ENCODE measurements at places on chromosomes 16 and 17.

DNA sequence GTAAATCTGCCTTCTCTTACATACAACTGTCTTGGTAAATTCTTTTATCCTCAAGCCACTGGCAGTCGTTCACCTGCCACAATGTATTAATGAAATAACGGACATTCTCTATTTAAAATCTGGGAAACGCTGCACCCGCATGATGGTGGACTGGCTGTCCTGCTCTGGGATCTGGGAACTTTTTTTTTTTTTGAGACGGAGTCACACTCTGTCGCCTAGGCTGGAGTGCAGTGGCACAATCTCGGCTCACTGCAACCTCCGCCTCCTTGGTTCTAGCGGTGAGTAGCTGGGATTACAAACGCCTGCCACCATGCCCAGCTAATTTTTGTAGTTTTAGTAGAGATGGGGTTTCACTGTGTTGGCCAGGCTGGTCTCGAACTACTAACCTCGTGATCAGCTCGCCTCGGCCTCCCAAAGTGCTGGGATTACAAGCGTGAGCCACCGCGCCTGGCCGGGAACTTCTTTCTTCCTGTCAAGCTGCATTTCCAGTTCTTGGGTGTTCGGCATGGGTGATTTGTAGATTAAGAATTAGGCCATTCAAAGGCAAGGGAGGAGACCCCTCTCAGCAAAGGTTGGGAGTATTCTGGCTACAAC is 28.3 kb downstream of the PRDM7 start:
- no peak for DNase-seq

GRCh38 chr16:50628156-50628802 is 52.8 kb downstream of the SNX20 start:
- DNase-seq = no peak

DNA sequence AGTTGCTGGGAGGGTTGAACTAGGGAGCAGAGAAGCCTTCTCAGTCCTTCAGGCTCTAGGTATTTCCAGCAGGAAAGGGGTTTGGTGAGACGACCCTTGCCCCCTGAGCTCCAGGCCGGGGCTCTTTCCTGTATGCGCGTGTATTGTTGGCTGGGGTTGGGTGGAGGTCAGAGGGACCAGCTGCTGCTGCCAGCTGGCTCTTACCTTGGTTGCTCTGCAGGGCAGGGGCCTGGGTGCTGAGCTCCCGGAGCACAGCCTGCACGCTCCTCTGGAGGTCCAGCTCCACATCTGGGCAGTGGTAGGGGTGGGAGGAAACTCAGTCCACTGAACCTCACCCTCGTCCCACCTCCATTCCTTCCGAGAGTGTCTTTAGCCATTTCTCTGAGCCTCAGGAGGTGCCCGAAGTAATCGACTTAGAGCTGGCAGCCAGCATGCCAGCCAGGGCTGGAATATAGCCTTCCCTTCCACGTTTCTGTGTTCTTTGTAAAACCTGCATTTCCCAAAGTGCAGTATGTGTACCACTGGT is 28.0 kb downstream of the PIK3R6 start:
- no peak for DNase-seq

- DNase-seq = no peak
Observed at GRCh38 chr17:71522383-71522782, 598.4 kb upstream of the SOX9 start.

DNA sequence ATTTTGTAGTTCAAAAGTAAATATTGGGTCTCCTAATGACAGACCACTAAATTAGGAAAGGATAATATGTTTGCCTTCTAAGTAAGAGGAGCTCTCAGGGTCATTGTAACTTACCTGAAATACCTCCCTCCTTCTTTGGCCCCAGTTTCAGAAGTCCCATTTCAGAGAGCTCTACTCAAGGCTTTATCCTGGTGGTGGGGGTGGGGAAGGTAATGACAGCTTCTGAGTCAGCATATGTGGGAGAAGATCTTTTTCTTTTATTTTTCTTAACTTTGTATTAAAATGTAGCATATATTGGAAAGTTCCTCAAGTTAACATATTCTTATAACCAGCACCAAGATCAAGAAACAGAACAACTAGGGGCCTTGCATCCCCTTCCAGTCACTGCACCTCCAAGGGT is 16.9 kb upstream of the GINS3 start:
- no peak for DNase-seq

- DNase-seq = no peak
Observed at GRCh38 chr17:1643293-1643998, 2.1 kb downstream of the SCARF1 start.
